AG09309 (cell line): ENCODE measurements at places on chromosomes 7 and 10.

GRCh38 chr10:93065675-93066543, 5.3 kb downstream of the CYP26C1 start:
- DNase-seq = no peak

DNA sequence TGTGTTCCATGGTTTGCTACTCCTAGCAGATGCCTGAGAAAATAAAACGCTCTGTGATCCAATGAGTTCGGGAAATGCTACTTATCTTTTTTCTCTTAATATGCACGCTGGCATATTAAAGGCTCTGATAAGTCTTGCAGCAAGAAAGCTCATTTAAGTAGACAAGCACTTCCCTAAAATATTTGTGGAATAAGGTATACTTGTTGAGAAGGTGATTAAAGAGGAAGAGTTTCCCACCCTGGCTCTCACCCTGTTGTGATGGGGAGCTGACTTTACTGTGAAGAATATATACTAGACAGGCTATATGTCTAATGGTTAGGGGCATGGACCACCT, 279.4 kb downstream of the RPS24 start:
- DNase-seq = no peak

GRCh38 chr10:10677479-10677878, 340.2 kb upstream of the CELF2 start:
- DNase-seq = no peak

- no peak for DNase-seq
Measured at GRCh38 chr7:73831834-73832651, 1.2 kb downstream of the CLDN4 start.

DNA sequence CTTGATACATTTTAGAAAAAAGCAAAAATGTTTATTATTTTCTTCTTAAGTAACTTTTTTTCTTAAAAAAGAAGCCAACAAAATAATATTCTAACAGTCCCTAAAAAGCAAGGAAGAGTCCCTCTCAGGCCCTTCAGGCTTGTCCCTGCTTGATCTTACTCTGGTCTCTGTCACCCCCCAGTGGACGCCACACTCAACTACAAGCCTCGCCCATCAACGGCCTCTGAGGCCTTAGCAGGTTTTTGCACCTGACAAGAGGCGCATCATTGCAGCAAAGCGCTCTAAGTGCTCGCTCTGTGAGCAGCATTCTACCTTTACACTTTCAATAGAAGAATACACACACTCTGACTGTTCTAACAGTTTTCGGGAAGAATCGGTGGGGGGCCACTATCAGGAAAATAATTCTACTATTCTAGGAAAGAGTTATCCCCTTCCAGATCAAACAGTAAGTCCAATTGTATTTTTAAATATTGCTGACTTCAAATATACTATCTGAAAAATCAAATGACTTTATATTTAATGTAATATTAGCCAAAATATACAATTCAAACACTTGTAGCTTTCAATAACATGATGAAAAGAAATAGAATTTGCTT, 139.2 kb downstream of the USP6NL start:
- DNase-seq = no peak

- no peak for DNase-seq
Measured at GRCh38 chr10:117134306-117135025, 3.6 kb downstream of the VAX1 start.

GRCh38 chr10:44715136-44715535, 196.0 kb upstream of the TMEM72 start:
- DNase-seq = no peak

DNA sequence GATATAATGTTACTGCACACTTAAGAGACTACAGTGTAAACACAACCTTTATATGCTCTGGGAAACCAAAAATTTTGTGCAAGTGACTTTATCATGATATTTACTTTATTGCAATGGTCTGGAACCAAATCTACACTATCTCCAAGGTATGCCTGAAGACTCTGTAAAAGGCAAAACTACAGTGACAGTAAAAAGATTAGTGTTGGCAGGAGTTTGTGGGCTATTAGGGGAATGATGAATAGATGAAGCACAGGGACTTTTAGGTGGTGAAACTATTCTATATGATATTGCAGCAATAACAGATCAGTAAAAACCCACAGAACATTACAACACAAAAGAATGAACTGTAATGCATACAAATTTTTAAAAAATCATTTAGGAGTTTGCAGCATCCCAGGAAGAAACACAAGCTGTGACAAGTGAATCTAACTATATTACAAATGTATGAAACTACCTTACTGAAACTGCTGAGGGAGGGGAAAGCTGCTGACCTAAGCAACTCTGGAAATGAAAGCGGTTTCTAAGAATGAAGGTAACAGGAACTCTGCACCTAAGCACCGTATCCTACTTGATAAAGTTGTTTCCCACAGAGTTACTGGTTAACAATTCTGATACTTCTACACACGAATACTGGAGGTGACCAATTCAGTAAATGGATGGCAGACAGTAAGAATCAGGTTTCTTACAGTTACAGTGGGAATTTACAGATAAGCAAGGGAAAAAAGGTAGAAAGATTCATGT, 82.6 kb downstream of the ATE1 start:
- DNase-seq = no peak
